CD4-positive, alpha-beta T cell treated with Interleukin-10 for 1 hour (primary cell): ENCODE measurements at places on chromosomes 13 and 19.

- DNase-seq, result no peak
Observed at GRCh38 chr13:112776971-112777370, 87.1 kb downstream of the ATP11A start.

GRCh38 chr13:31027136-31027535 lies 94.7 kb downstream of the TEX26 start:
- DNase-seq, result no peak

DNA sequence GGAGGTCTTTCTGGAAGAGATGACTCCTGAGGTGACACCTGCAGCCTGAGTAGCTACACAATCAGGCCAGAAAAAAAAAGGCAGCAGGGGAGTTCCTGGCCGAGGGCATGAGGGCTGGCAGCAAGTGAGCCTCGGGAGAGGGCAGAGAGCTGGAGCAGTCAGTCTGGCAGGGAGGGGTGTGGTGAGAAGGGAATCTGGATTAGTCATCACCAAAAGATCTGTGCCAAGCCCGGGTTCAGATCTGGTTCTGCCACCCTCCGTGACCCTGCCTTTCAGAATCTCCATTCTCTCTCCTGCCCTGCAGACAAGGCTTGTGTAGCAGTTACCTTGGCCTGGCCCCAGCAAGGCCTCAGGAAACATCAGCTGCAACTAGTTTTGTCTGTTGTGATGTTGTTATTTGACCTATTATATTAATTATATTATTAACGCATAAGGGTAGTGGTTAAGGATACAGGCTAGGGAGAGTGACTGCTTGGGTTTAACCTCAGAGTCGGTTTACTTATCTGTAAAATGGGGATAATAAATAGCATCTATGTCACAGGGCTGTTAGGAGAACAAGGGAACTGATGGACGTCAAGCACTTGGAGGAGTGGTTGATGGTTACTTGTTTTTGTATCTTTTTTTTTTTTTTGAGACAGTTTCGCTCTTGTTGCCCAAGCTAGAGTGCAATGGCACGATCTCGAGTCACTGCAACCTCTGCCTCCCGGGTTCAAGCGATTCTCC lies 2.7 kb upstream of the CAPNS1 start:
- DNase-seq, result no peak

- no peak for DNase-seq
Observed at GRCh38 chr19:31553112-31553845, 204.0 kb upstream of the TSHZ3 start.

DNA sequence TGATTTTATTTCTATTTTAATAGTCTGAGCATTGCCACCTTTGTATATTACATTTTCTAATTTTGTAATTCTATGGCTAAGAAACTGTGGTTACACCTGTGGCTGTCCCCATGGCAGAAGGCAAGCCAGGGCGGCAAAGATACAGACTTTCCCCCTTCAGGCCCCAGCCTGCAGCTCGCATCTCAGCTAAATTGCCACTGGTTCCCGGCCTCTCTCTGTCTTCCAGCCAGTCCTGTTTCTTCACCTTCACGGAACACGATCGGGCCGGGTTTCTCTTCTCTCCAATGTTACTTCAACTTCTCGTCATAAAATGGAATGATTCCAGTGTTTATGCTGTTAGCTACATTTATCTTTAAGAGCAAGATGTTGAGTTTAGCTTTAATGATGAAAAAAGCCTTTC lies 124.5 kb upstream of the ZNF507 start:
- DNase-seq, result no peak

GRCh38 chr13:97174638-97175037 lies 47.5 kb upstream of the MBNL2 start:
- DNase-seq, result no peak

DNA sequence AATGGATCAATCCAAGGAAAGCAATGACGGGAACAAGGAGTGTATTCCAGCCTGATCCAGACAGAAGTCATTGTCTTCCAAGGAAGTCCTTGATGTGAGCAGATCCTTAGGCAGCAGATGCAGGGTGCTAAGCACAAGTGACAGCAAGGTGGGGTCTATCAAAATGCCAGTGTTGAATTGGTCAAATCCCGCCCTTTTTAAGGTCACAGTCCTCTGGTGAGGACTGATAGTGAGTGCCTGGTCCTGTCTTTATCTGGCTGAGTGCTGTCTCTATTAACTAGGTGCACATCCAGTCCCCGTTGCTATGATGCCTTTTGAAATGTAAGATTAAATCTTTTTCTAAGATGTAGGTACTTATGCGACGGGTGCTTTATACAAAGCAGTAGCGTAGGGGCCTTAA lies 1.3 kb upstream of the LAMP1 start:
- DNase-seq, result no peak

- DNase-seq, result no peak
Observed at GRCh38 chr13:102040812-102041211, 361.0 kb downstream of the FGF14 start.

DNA sequence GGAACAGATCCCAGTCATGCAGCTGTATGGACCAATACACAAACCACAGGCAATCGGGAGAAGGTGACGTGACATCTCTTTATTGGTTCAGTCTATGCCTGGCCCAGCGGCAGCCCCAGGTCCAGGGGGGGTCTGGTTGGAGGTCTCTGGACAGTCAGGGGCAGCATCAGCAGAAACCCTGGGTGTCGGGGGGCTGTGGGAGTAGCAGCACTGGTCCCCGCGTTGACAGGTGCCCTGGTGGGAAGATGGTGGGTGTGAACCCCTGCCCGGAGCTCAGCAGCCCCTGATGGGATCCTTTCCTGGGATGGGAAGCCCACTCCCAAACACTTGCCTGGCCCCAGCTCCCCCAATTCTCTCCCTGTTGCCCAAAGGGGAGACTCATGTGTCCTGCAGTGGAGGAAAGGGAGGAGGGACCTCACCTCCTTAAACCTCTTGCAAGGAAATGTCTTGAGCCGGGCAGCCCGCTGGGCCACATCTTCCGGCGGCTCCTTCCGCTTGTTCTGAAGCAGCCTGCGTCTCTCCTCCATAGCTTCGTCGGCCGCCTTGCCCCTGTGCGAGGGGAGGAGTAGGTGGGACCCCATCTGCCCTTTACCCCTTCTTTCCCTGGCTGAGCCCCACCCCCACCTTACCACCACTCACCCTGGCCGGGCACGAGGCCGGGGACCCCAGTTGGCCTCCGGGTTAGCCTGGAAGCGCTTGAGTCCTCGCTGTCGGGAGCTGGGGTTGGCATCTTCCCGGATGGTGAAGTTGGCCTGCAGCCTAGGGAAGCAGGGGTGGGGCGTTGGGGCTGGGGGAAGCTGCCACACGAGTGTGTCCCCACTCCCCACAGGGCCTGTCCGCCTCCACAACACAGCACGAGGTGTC lies 2.4 kb upstream of the LYL1 start:
- DNase-seq, result peak; percentile 40

GRCh38 chr13:83765796-83766195 lies 116.5 kb downstream of the SLITRK1 start:
- DNase-seq, result no peak

DNA sequence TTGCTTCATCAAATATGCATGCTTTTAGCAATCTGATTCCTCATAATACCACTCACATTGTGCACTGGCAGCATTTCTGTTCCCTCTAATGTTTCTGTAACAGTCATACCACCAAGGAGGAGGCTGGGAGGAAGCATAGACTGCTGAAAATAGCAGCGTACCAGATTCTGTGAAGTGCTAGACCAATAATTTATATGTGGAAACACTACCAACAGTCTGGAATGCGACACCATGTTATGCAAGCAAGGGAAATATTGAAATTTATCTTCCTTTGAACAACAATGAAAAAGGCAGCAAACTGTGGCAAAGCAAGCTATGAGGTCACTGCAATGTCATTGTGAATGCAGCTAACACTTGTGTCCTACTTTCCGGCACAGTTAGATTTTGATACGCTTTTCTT lies 1388.0 kb downstream of the EFNB2 start:
- DNase-seq, result no peak

DNA sequence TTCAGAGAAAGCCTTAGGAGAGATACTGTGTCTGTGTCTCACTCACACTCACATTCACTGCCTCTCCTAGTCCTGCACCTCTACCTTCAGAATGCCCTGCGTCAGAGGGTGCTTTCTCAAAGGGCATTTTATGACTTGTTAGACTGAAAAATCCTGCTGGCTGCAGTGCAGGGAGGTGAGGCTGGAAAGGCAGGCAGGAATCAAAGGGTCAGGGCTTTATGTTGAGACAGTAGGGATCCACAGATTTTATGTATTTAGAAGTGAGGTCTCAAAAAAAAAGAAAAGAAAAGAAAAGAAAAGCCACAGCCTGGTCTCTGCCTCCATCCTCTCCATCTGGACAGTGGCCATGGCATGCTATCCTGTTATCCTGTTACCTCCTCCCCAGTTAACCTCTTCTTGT lies 936.0 kb upstream of the SLC10A2 start:
- DNase-seq, result no peak

DNA sequence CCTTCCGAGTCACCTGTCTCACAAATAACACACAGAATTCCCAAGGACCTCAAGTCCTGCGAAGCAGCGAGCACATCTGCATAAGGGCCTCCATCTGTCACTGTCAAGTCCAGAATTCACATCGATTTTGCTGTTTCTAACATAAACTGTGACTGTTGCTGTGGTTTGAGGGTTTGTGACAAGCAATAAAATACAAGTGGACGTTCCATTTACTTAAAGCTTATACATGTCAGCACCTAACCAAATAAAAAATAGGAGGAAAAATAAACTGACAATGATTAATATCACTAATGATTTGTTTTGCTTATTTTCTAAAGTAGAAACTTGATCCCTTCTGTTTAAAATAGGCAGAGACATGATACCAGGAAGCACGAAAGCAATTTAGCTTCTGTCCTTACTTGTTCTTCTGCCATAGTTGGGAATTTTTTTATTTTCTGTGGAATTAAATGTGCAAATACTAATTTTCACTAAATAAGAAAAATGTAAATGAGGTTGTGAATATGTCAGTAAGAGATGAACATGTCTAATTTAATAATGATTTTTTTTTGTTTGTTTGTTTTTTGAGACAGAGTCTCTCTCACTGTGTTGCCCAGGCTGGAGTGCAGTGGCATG lies 279.1 kb downstream of the FGF9 start:
- DNase-seq, result no peak

- no peak for DNase-seq
Observed at GRCh38 chr13:100513987-100514670, 74.5 kb downstream of the GGACT start.

GRCh38 chr13:99056381-99057014 lies 78.6 kb upstream of the DOCK9 start:
- no peak for DNase-seq

GRCh38 chr13:108760129-108760528 lies 130.7 kb downstream of the MYO16 start:
- DNase-seq, result no peak

DNA sequence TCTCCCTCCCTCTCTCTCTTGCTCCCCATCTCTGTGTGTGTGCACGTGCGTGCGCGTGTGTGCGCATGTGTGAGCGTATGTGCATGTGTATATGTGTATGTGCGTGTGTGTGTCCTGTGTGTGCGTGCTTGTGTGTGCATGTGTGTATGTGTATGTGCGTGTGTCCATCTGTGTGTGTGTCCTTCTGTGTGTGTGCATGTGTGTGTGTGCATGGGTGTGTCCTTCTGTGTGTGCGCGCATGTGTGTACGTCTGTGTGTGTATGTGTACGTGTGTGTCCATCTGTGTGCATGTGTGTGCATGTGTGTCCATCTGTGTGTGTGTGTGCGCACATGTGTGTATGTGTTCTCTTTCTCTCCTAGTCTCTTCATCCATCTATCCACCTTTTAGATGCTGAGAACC lies 12.2 kb downstream of the SLC8A2 start:
- DNase-seq, result no peak

GRCh38 chr19:18477974-18478373 lies 40.0 kb upstream of the ISYNA1 start:
- DNase-seq, result peak; percentile 17

DNA sequence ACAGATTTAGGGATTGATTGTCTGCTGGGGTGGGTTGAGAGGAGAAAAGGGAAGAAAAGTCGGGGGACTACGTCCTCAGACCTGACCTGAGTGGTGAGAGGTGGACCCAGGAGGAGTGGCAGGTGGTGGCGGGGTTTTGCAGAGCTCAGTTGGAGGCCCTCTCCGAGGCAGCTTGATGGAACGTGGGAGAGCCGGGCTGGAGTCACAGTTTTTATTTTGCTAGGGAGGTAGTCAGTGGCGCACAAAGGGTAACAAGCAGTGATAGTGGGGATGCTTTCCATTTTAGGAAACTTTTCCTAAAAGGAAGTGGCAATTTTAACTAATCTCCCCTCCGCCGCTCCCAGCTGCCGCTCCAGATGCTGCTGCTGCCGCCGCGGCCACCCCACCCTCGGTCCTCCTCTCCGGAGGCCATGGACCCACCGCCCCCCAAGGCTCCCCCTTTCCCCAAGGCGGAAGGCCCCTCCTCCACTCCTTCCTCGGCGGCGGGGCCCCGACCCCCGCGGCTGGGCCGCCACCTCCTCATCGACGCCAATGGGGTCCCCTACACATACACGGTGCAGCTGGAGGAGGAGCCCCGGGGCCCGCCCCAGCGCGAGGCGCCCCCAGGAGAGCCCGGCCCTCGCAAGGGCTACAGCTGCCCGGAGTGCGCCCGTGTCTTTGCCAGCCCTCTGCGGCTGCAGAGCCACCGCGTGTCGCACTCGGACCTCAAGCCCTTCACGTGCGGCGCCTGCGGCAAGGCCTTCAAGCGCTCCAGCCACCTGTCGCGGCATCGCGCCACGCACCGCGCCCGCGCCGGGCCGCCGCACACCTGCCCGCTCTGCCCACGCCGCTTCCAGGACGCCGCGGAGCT lies 1.1 kb upstream of the ZNF581 start:
- DNase-seq, result peak; percentile 21

GRCh38 chr19:56071151-56071550 lies 49.9 kb downstream of the ZNF787 start:
- DNase-seq, result no peak

GRCh38 chr19:17606590-17607185 lies 51.2 kb downstream of the COLGALT1 start:
- no peak for DNase-seq

GRCh38 chr13:30023196-30023895 lies 172.9 kb upstream of the UBL3 start:
- DNase-seq, result no peak

DNA sequence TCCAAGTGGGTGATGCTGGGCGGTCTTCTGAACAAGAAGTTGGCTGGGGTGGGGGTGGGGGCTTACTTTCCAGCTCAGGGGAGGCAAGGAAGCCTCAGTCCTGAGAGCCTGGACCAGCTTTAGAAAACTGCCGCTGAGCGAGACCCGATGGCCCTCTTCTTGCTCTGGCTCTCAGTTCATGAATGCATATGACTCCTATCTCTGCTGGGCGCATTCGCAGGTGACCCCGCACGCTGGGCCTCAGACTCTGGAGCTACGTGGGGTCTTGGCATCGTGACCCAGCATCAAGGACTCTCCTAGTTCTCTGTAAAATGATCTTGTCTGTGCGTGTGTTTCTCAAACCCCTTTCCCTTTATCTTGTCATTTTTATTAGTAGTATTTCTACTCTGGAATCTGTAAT lies 19.7 kb downstream of the PRAM1 start:
- DNase-seq, result no peak

- DNase-seq, result no peak
Observed at GRCh38 chr13:91162180-91162579, 185.3 kb upstream of the MIR17HG start.

GRCh38 chr13:112454648-112455334 lies 78.6 kb downstream of the SPACA7 start:
- DNase-seq, result no peak
